ENCODE measurements at places on chromosomes 4 and X. TPM values are rescaled to one million over a fixed set of nuclear protein-coding genes. Genes with fewer than 3 reads are reported as not detected.

Gene GPM6B
- total RNA-seq = 2.2 TPM

- no peak for DNase-seq
Observed at GRCh38 chrX:9339603-9340491, 125.0 kb upstream of the TBL1X start.

DNA sequence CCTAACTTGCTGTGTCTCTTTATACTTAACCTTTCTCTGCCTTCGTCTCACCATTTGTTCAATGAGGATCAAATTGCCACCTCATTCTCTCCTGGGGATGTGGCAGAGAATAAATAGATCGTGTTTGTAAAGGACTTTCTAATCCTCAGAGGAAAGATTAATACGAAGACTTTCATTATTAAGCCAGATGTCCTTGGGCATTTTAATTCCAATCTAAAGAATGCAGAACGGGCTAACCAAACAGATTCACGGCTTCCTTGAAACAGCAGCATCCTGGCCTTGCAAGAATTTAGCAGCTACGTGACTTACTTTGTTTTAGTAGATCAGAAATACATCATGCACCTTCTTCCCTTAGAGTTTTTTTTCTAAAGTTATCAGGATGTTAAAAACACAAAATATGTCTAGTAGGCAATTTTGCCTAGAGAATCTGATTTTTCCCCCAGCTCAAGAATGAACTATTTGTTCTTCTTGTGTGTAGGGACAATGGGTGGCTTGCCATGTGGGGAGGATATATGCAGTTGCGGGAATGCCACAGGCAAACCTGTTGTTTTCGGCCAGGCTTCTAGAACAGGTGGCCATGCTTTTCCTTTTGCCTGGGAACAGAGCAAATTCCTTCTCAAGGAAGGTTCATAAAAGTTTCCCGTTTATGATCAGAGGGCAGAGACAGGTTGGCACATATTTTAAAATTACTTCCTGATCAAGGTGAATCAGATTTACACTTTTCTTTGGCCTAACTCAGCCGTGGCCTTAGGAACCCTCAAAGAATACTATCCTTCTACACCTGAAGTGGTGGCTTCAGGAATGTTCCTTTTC lies 3.0 kb downstream of the MID1 start:
- no peak for DNase-seq

Gene IL13RA2
- not detected for total RNA-seq

DNA sequence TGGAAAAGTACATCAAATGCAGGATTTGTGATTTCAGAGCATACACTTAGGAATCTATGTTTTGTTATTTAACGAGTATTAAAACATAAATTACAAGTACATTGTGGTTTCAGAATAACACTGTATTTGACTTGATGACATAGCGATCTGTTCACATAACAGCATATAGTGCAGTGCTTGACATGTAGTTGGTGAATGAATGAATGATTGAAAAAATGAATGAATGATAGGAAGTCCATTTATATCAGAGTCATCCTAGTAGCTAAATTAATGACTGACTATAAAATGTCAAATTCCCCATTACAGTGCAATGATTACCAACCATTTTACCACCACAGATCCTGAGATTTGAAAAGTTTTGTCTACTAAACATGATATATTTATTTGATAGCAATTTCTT lies 114.6 kb upstream of the FAT1 start:
- DNase-seq = no peak

GRCh38 chr4:25377572-25378436 lies 741 bp downstream of the ANAPC4 start:
- no peak for DNase-seq

Gene NMU
- not detected for total RNA-seq

DNA sequence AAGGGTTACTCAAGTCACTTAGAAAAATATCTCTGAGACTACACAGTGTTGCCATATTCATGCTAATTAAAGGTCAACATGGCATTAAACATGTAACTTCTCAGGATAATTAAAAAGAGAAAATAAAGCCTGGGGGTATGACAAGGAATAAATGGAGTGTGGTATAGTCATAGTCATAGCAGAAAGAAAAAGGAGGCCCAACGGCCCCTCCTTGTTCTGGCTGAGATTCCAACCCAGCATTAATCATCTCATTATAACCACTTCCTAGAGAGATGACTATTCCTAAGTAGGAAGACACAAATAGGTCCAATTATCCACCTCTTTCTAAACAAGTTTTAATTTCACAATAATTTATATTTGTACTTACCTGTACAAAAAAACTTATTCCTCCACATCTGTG lies 778.4 kb upstream of the AADAT start:
- DNase-seq = no peak

DNA sequence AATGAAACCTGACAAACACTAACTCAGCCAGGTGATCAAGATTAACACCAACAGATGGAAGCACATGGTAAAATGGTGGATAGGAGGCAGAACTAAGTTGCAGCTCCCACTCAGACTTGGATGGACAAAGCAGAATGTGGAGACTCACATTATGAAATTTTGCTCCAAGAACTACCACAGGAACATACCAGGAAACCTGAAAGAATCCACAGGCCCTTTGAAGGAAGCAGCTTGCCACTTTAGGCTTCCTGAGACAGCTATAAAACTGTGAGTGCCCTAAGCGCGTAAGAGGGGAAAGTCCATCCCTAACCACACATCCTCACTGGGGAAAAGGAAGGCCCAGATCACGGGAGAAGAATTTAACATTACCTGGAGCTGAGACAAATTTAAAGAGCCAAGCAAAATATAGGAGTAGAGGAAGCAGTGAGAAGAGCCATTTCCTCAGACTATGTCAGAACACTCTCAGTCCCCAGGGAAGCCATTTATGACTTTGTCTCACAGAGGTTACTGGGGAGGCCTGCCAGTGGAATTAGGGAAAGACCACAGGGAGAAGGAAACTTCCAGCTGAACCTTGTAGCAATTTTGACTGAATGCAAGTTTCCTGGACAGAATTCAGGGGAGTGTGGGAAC lies 224.5 kb downstream of the TEX13C start:
- no peak for DNase-seq

Gene PRKG2
- total RNA-seq = 1.1 TPM

Gene FAM9C
- not detected for total RNA-seq

DNA sequence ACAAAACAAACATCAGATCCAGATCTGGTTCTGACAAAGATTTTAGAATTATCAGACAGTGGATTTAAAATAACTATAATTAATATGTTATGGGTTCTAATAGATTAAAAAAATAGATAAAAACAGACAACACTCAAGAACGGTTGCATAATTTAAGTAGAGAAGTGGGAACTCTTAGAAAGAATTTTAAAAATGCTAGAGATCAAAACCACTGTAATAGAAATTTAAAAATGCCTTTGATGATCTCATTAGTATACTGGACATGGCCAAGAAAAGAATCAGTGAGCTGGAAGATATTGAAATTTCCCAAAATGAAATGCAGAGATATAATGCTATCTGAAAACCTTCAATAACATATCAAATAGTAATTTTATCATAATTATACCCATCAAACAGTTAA lies 28.3 kb upstream of the DYNLT3 start:
- no peak for DNase-seq

Measured in pancreas (tissue), 10 donors.